ENCODE measurements at places on chromosomes 7 and 10. TPM values are rescaled to one million over a fixed set of nuclear protein-coding genes. Genes with fewer than 3 reads are reported as not detected.

The NUTM2A gene
- total RNA-seq: 1.5 TPM

DNA sequence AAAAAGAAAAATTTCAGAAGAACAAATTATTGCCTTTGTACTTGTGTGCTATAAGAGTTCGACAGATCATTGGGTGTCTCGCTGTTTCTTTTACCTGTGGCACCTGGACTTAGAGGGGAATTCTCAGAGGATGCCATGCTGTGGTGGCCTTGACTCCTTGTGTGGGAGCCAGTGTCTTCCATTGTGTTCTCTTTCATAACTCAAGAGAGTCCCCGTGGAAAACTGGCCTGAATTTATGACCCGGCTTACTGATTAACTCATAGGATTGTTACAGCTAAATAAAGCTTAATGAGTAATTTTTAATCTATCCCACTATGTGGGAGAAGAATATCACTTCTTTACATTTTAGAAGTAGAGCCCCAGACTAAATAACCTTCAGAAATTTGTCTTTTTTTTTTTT lies 54.5 kb downstream of the UBE3C start:
- no peak for DNase-seq
- H3K36me3 ChIP-seq: peaks cover 98% of the 10 kb centered on the region
- H3K4me1 ChIP-seq: no peaks in the 10 kb centered on the region
- H3K27me3 ChIP-seq: no peaks in the 10 kb centered on the region
- no peak overlapping the region for H3K27ac ChIP-seq

- no peak for DNase-seq
- H3K27me3 ChIP-seq: no peaks in the 10 kb centered on the region
- peaks cover 38% of the 10 kb centered on the region for H3K36me3 ChIP-seq
- no peak overlapping the region for H3K4me3 ChIP-seq
- H3K4me1 ChIP-seq: no peaks in the 10 kb centered on the region
- H3K27ac ChIP-seq: no peak overlapping the region
Observed at GRCh38 chr7:141559961-141560360, 8.8 kb downstream of the AGK start.

The MKX gene
- 0.20 TPM for total RNA-seq

The PPP1R3C gene
- 0.51 TPM for total RNA-seq

DNA sequence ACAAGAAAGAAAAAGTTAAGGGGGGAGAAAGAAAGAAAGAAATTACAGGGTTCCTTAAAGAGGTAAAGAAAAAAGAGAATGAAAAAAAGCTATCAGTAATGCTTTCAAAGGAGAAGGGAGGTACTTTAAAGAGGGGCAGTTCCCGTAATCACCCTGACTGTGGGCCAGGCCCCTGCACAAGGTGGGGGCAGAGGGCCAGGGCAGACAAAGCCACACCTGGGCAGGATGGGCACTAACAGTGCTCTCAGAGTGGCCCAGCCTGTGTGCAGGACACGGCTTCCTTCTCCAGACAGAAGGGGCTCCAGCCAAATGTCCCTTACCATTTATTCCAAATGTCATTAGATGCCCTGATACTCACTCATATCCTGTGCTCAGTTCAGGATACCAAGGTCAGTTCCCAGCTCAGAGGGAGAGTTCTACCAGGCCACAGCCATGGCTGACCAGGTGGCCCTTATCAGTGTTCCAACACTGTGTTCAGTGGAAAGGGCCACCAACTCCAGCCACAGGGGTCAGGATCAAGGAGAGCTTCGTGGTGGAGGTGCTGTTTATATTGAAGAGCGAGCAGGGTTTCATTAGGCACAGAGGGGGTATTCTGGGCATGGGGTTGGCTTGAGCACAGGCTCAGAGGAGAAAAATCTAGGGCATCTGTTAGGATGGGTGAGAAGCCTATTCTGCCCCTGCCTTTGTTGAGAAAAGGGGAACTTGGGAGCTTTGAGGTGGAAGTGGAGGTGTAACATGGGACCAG lies 29.9 kb downstream of the DPCD start:
- no peaks in the 10 kb centered on the region for H3K27me3 ChIP-seq
- H3K36me3 ChIP-seq: peaks cover 27% of the 10 kb centered on the region
- no peak overlapping the region for H3K27ac ChIP-seq
- H3K4me1 ChIP-seq: peaks cover 40% of the 10 kb centered on the region
- no peak overlapping the region for H3K4me3 ChIP-seq

GRCh38 chr7:151683615-151684407 lies 164.1 kb upstream of the RHEB start:
- no peaks in the 10 kb centered on the region for H3K27me3 ChIP-seq
- H3K27ac ChIP-seq: no peak overlapping the region
- peaks cover 9% of the 10 kb centered on the region for H3K4me1 ChIP-seq
- no peaks in the 10 kb centered on the region for H3K36me3 ChIP-seq
- no peak overlapping the region for H3K4me3 ChIP-seq
- DNase-seq: no peak

The PRR15 gene
- 5.0 TPM for total RNA-seq

The NPY gene
- total RNA-seq: not detected

Measured in endodermal cell (in vitro differentiated cells).